ENCODE measurements at places on chromosomes 5 and 9.

- DNase-seq = no peak
Measured at GRCh38 chr5:156340893-156341292, 13.9 kb downstream of the SGCD start.

- no peak for DNase-seq
Measured at GRCh38 chr5:148750614-148751013, 75.8 kb upstream of the ADRB2 start.

DNA sequence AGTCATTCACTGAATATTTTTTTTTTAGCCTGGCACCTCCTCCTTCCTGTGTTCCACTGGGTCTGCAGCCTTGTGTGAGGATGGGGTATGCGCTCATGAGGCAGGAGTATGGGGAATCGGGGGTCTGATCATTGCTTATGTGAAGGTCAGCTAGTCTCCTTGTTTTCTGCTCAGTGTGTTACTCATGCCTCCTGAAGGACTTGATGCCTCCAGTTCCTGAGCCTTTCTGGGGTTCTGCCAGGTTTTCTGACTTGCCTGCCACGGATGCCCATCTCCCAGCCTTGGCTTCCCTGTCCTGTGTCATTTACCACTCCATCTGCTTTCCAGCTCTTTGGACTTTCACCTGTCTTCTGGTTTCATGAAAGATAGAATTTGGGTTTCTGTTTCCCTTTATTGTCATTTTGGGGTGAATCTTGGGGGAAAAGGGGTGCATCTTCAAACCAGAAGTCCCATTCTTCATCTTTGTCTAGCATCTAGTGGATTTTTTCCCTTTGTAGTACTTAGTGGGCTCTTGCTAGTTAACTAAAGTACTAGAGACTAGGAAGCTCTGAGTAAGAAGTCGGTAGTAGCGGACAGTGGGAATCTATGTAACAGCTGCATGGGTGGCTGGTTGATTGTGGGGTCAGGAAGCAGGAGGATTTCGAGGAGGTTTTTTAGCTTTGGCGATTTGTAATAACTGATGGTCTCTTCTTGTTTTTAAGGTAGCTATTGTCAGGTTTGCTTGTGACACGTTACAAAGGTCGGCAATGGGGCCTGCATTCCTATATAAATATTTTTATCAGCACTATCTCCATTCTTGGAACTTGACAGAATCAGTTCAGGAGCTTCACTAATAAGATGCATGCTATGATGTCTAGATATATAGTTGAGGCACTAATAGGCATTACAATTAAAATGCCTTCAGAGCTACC is 8.2 kb downstream of the OTULIN start:
- no peak for DNase-seq

- DNase-seq = no peak
Measured at GRCh38 chr9:22308177-22308576, 138.4 kb upstream of the DMRTA1 start.

DNA sequence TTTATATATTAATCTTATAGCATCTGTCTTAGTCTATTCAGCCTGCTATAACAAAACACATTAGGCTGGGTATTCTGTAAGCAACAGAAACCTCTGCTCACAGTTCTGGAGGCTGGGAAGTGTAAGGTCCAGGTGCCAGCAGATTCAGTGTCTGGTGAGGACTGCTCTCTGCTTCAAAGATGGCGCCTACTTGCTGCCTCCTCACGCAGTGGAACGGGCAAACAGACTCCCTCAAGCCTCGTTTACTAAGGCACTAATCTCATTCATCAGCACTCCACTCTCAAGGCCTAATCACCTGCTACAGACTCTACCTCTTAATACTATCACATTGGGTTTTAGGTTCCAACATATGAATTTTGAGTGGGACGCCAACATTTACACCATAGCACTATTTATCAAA is 5.2 kb upstream of the TBC1D2 start:
- no peak for DNase-seq
